ENCODE measurements at places on chromosomes 12 and 14.
A peak's percentile ranks its signal among the peaks of the same experiment; 100 is the strongest.

- no peak for DNase-seq
These were observed 215.7 kb downstream of the KIF21A start for GRCh38 chr12:39227218-39227617.

- no peak for DNase-seq
These were observed 8.7 kb upstream of the SLC4A8 start for GRCh38 chr12:51415931-51416330.

DNA sequence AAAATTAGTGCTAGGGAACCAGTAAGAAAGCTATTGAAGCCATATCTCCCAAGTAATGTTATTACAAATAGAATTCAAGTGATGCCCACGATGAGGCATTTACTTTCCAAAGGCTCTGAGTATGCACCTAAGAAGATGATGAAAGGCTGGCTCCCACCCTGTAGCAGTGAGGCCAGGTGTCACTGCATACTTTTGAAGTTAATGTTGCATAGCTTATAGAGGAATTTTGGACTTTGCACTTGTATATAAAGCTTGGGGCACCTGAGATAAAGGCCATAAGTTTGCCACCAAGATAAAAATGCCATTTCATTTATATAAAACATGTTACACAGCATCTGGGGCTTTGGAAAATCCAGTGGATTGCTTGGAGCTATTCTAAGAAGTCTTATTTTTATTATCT is 96.2 kb downstream of the PTPRB start:
- no peak for DNase-seq

- no peak for DNase-seq
These were observed 266.9 kb downstream of the DUSP6 start for GRCh38 chr12:89085421-89085820.

GRCh38 chr12:47843226-47843980 is 23.7 kb upstream of the HDAC7 start:
- no peak for DNase-seq

DNA sequence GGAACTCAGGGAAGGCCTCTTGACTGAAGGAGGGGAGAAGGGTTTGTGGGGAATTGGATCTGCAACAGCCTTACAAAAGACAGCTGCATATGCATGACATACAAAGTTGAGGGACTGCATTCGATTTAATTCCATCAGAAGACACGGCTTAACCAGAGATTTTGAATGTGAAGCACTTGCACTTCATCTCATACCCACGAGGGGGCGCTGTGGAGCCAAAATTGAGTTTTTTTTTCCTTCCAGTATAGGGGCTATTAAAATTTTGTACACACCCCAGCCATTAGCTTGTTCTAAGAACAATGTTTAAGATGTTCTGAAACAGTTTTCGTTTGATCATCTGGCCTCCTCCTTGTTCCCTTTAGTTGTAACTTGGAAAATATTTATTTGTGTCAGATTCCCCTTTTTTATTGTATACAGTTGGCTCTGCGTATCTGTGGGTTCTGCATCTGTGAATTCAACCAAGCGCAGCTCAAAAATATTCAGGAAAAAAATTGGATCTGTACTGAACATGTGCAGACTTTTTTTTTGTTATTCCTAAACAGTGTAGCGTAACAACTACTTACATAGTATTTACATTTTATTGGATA is 1.6 kb downstream of the SUDS3 start:
- peak; percentile 60 for DNase-seq

DNA sequence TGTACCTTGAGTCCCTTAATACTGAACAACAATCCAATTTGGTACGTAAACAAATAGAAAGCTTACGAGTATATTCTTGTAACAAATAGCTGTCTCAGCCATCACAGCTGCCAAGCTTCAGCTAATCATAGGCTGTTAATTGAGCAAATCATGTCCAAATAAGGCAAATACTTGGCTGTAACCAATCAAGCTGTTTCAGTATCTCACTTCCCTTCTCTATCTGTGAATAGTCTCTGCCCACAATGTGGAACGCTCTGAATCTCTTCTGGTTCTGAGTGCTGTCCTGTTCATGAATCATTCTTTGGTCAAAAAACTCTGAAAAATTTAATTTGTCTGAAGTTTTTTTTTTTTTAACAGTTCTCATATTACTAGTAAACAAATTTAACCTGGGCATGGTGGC is 5.8 kb upstream of the NEMF start:
- peak; percentile 30 for DNase-seq

DNA sequence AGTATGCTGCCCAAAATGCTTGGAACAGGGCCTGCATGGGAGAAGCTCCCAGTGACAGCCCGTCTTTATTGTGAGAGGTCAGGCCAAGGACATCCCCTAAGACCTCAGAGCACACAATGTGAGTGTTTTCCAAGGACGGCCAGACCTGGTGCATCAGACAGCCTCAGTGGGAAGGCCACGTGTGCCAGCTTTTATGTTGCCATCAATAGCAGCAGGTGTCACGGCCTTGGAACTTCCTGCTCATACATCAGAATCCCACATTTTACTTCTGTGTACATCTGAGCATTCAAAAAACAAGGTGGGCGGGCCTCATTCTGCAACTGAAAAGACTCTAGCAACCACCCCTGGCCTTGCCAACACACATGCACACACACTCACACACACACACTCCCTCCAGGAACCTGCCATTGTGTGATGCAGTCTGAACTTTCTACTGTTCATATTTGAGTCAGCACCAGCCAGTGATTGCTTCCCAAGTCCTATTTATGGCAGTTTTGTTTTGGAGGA is 753.1 kb upstream of the TBX3 start:
- no peak for DNase-seq

DNA sequence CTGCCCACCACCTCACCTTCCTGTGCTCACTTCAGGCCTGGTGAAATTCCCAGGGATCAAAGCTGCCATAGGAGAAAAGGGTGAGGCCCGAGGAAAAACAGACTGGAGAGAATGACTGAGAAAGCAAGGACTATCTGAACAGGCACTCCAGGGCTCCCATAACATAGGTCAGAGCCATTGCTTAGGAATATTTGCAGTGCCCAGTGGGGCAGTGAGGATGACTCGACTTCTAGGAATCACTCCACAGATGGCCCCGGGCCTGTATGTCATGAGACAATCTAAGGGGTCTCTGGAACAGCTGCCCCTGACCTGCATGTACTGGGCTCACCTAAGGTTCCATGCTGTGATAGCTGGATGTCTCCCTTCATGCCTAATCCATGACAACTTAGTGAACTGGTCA is 51.6 kb downstream of the GPHB5 start:
- no peak for DNase-seq

DNA sequence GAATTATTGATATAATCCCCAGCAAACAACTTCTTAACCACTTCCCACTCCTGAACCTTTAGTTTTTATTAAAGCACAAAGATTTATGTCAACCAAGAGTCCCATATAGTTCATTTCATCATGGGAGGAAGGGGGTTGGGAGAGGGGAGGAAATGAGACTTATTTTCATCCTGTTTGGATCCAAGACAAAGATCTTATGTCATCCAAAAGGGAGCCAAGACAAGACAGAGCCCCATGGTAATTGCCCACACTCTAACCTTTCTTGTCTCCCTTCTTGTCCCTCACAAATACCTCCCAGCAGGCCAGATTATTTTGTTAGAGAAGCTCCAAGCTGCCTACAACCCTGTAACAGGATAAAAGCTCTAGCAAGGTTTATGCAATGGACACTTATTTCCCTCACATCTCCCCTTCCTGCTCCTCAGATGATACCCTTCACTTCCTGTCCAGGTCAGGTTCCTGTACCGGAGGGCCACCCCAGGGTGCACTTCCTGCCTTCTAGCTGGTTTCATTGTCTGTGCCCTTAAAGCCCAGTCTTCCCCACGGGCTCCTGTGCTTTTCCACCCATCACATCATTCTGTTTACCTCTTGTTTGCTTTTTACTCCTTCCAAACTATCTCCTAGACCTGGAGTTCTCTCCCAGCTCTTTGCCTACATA is 123.7 kb upstream of the MDM1 start:
- DNase-seq, result no peak

GRCh38 chr14:91125271-91125660 is 11.4 kb downstream of the DGLUCY start:
- no peak for DNase-seq

DNA sequence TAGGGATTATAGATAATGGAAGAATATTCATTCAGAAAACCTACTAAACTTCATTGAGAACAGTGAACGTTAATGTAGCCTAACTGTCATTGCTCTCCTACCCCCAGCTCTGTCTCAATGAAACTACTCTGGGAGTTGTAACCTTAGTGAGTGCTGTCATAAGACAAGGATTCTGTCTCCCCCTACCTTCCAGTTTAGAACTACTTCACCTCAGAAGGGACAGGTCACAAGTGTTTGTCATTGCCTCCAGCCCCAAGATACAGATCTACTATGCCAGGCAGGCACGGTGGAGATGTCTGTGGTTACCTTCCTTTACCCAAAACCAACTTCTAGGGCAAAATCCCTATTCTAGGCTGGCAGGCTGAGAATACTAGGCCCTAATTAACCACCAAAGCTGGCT is 833.1 kb upstream of the SEL1L start:
- no peak for DNase-seq

DNA sequence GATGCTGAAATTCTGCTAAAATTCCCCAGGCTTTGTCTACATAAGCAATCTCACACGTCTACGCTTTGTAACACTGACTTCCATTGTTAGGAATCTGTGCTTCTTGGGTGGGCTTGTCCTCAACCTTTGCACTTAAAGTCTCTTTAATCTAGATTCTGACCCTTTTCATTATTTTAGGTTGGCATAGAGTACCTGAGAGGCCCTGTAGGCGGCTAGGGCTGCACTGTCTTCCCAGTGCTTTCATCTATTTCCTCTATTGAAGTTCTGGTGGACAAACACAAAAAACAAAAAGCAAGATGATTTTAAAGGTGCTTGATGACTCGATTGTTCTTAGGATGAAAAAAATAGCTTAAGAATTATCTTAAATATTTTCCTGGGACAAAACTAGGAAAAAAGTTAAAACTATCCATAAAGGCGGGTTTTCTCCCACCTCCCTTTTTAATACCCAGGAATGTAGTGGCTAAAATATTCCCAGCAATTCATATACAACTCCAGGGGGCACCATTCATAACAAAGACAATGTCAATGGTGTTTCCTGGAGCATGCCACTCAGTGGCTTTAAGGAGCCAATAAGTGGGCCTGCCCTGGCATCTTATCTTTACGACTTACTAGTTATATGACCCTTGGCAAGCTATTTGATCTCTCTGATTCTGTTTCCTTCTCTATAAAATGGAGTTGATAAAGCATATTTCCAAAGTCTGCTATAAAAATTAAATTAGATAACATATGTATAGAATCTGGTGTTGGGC is 197.5 kb downstream of the STXBP6 start:
- no peak for DNase-seq

GRCh38 chr14:37655418-37655817 is 60.0 kb downstream of the TTC6 start:
- DNase-seq, result no peak

DNA sequence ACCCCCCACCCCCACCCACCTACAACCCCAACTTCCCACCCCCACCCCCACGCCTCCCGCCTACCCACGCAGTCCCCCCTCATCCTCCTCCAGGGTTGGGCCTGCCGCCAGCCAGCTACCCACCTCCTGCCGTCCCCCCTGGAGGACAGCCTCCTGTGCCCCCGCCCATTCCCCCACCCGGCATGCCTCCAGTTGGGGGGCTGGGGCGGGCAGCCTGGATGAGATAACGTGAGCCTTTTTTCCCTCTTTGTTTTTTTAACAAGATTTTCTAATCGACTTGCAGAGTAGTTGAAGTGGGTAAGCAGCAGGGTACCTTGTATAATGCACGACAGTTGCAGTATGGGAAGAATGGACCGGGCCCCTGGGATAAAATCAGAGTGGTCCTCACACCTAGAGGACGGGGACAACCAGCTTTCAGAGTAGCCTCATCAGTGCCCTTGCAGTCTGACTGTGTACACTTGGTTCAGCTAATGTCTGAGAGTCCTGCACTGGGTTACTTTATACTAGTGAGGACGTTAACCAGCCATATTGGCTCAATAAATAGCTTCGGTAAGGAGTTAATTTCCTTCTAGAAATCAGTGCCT is 29.4 kb downstream of the CCNK start:
- no peak for DNase-seq

GRCh38 chr12:95974358-95974757 is 21.8 kb downstream of the HAL start:
- no peak for DNase-seq

DNA sequence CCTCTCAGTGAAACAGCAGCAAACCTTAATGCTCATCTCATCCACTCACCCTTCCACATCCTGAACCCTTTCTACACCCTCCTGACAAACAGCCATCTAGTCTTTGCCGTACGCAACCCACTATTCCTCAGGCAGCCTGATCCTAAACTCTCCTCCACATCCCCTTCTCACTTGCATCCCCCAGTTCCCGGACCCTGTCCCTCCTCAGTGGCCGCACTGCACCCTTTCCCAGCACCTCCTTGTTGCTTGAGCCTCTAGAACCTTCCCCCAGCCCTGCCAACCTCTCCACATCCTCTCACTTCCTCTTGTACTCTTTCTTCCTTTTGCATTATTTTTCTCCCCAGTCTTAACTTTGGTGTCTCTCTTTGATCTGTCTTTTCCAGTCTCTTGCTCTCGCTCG is 42.9 kb downstream of the IQSEC3 start:
- DNase-seq, result no peak

GRCh38 chr14:77761205-77761931 is 412 bp upstream of the SNW1 start:
- peak; percentile 77 for DNase-seq

DNA sequence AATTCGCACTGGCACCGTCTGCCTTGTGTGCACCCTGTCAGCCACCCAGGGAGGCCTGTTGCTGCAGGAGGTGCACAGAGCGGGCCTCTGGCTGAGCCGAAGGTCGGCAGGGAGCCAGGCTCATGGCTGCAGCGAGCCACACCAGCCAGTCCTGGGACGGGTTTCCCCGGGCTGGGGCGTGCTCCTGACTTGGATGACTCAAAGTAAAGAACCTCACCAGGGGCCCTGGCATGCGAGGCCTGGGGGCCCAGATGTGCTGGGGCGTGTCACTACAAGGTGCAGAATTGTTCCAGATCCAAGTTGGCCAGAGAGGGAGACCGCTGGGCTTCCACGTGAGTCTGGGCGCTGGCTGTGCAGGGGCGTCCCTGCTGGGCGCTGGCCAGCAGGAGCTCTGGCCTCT is 34.5 kb downstream of the FBRSL1 start:
- no peak for DNase-seq

DNA sequence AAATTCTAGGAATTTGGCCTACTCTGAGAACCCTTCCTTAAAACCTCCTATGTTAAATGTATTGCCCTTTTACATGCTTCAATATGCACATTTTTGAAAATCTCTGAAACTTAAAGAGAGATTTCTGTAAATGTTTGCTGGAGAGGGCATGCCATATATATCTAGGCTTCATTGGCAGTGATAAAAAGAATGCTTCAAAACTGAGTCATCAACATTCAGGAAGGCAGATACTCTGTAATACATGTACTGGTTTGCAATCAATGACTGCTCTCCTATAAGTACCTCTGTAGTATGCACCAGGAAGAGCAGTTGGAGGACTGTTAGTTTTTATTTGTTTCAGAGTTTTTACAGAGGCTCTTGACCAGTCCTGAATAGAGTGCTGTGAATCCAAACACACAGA is 739.9 kb downstream of the SLC16A7 start:
- no peak for DNase-seq

Measured in suppressor macrophage (primary cell).